Sigmoid colon (tissue), 7 donors: ENCODE measurements at places on chromosomes 2 and 18. TPM values are rescaled to one million over a fixed set of nuclear protein-coding genes. Genes with fewer than 3 reads are reported as not detected.

Gene SETBP1
- 3.7 TPM for polyA plus RNA-seq

Gene SLC5A7
- polyA plus RNA-seq: not detected

Gene GREB1
- not detected for polyA plus RNA-seq

Gene TMEM237
- 6.2 TPM for polyA plus RNA-seq
